ENCODE measurements at places on chromosomes 13 and 19. TPM values are rescaled to one million over a fixed set of nuclear protein-coding genes. Genes with fewer than 3 reads are reported as not detected.

Gene PRX
- 3.3 TPM for total RNA-seq

DNA sequence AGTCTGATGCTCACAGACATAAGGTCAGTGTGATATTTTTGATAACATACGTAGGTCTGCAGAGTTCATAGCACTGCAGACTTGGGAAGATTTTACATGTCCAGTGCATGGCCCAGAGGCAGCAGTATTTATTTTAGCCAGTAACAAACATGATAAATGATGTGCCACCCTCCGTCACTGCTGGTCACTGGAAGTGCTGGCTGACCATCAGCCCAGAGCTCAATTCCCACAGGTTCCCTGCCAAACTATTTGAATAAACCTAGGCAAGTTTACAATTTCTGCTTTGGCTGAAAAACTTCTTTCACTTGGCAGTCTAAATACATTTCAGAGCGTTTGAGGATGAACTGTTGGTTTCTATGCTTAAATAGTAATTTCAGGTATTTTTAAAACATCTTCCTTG is 135.5 kb upstream of the EDNRB start:
- DNase-seq, result no peak

DNA sequence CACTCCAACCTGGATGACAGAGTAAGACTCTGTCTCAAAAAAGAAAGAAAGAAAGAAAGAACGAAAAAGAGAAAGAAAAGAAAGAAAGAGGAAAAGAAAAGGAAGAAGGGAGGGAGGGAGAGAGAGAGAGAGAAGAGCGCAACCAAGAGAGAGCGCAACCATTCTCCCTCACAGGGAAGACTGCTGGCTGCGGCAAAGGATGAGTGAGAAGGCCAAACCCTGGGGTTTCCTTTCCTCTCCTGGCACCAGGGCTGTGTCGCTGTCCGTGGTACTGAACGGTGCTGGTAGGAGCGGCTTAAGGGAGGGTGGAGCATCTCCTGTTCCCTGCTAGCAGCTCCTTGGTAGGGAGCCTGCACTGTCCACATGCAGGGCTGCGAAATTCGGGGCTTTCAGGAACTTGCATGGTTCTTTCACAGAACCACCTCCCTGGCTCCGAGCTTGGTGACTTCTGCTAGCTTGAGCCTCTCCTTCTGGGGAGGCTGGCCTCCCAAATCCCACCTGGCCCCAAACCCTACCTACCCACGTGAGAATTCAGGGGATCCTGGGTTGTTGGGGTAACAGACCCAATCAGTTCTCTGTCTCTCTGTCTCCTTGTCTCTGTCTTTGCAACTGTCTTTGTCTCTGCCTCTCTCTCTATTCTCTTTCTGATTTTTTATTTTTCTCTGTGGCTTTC is 51.1 kb upstream of the ZNRF4 start:
- peak; percentile 74 for DNase-seq

DNA sequence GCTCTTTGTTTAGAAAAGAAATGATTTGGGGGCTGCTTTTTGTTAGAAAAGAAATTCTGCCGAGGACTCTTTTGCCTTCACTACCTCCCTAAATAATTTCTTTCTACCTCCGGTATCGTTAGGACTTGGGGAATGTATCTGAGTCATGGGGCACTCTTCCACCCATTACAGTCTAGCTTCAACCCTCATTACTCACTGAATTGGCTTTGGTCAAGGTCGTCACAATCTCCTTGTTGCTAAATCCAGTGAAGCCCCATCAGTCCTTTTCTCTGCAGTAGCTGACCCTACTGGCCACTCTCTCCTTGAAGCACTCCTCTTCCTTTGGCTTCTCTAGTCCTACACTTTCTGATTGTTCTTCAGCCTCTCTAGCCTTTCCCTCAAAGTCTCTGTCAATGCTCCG is 34.0 kb downstream of the WDR87 start:
- DNase-seq, result no peak

DNA sequence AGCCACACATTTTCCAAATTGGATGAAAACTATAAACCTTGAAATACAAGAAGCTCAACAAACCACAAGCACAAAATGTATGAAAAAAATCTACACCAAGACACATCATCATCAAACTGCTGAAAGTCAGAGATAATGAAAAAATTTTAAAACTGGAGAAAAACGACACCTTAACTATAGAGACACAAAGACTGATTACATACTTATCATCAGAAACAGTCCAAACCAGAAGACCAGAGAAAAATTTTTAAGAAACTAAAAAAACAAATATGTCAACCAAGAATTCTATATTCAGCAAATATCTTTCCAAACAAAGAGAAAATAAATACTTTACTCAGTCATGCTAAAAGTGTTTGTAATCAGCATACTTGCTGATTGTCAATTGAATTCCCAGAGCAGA is 8.5 kb upstream of the ZNF823 start:
- DNase-seq, result no peak

Gene CYP2A7
- total RNA-seq, result not detected

Gene ITGBL1
- total RNA-seq, result 2.2 TPM

DNA sequence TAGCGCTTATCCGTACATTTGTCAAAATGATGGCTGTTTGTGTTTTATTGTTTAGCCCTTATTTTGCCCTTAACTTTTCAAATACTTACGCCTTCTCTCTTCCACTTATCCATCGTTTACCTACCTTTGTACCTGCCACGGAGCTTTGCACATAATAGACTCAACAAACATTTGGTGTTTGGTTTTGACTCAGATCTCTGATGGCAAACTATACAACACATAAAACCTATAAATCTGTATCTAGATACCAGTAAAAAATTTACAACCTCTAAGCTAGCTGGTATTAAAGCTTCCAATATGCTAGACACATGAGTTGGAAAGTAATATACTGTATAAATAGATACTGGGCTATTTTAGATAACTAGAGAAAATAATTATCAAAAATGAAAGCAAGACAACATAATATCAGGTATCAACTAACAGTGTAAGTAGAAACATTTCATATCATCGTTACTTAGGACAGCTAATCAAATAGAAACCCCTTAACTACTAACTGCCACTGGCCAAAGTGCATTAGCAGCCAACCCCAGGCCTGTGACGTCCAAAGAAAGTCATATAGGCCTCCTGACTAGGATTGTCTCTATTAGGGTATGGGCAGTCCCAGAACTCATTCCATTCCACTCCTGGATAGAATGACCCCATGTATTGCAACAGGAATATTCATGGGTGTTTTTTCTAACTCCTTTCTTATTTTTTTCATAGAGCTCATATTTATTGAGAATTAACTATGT is 53.8 kb downstream of the KCTD12 start:
- DNase-seq, result no peak

GRCh38 chr19:11138601-11139300 is 16.8 kb downstream of the SPC24 start:
- peak; percentile 85 for DNase-seq

- peak; percentile 84 for DNase-seq
Measured at GRCh38 chr19:11422163-11423065, 3.3 kb upstream of the RGL3 start.

DNA sequence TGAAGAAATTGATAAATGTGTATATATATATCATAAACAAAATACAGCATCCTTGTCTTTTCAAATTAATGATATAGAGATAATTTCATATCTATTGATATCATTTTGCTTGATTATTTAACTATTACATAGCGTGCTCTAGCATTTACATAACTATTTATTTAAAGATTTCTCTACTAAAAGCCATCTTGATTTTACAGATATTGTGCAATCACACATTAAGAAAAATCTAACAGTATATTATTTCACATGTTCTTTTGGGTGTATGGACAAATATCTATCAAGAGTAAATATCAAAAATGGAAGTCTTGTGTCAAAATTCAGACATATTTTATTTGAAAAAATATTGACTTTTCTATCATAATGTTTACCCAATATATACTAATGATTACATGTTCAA is 966.8 kb downstream of the SLITRK5 start:
- DNase-seq, result no peak

GRCh38 chr19:35316560-35316959 is 12.4 kb upstream of the CD22 start:
- no peak for DNase-seq

Gene MBD3L2
- not detected for total RNA-seq

Gene KRTDAP
- not detected for total RNA-seq

Gene C5AR2
- total RNA-seq, result 0.38 TPM

DNA sequence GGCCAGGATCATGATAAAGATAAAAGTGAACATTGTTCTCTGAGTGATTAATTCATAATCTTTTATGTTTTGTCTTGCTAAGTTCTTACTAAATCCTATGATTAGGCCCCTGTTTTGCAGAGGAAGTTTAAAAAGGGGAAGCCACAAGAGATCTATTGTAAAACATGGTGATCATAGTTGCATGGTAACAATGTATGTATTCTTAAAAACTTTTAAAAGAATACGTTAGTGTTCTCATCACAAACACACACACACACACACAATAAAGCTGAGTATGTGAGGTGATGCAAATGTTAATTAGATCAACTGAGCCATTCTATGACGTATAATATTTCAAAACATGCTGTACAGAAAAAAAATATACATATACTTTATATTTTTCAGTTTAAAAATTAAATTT is 51.2 kb downstream of the MBD3L2B start:
- DNase-seq, result no peak

DNA sequence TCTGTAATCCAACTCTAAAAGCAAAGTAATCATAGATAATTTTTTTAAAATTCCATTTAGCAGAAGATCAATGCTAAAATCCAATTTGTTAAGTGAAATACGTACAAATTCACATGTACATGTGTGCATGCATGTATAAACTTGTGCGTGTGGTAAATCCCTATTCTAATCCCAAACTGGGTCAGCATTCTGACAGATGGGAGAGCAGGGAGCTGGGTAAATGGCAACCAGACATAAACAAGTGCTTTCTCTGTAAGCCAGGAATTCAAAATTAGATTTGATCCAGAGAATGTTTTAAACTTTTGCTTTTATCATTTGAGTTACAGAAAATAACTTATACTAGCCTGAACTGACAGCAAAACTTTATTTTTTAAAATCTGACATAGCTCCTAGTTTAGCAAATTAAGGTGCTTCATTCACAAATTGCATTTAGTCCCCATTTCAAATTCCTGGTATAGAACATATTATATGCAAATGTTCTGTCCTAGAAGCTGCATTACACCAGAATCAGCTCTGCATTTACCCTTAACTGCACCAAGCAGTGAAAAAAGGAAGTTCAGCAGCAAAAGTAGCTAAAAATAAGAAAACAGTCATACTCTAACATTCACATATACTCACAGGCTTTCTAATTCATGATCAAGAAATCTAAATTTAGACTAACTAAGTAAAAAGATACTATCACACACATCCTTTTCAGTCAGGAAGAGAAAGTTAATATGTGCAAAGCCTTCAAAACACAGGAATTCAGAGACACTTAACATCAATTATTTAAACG is 32.6 kb downstream of the UBL3 start:
- DNase-seq, result no peak

- DNase-seq, result no peak
Measured at GRCh38 chr13:97600458-97601075, 166.6 kb downstream of the RAP2A start.

Measured in left ventricle myocardium inferior (tissue), 1 donor.